ENCODE measurements at places on chromosomes 4 and X. TPM values are rescaled to one million over a fixed set of nuclear protein-coding genes. Genes with fewer than 3 reads are reported as not detected.

DNA sequence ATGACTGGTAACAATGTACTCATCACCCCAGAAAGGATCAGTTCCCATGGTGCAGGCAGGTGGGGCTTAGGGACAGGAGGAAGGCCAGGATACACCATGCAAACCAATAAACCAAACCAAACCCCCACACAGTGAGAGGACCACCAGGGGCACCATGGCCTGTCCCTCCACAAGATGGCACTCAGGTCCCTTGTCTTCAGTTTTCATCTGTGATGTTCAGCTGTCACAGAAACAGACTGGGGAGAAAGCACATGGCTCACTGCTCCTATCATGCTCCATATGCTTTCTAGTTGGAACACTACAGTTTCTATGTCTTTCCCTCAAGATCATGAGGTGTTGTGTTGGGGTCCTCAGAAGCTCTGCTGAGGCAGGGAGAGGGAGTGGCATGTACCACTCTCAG is 10.1 kb downstream of the HS3ST1 start:
- no peak for DNase-seq

DNA sequence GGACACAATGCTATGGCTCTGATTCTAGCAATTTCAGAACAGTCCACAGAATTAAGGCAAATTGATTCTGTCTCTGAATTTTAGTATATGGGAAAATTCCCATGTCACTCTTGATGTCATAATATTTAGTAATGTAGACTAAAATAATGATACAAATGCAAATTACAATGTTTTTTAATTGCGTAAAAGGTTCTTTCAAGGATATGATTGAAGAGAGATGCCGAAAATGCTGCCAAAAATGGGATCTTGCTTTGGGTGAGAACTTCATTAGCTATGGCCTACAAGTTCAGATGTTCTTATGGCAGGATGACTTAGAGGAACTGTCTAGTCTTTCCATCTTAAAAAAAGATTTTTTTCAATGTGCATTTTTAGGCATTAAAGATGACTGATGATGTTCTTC is 170.6 kb downstream of the TMA16 start:
- no peak for DNase-seq

DNA sequence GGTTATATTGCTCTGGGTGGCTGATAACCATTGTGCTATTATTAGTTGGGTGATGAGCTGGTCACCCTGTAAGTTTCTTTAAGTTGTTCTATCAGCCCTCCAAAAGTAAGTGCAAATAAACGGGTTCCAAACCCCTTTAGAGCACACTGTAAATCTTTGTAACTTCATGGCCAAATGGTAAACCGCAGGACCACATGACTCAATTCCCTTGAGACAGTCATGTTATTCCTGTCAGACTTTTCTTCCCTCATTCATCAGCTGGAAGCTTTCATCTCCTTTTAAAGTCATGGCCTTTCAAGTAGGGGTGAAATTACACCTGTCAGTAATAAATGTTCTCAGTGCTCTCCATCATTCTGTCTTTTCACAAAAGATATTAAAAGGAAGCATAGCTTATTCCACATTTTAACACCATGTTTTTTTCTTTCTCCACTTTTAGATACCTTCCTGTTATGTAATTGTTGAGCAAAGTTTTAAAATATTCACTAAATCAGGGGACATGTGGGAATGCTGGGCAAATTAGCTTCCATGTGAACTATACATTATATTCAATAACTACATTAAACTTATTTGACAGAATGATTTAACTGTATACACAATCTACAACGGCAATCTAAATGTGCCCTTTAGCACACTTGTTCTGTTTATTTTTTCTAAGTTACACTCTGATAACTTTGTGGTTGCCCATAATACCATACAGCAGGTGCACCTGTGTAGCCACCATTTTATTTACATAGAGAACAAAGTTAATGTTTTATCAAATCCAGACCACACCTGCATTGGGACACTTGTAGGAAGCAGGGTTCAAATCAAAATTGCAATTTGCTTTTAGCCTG is 275.5 kb downstream of the CFAP299 start:
- DNase-seq: no peak

EDNRA gene
- 5.2 TPM for total RNA-seq

GRCh38 chrX:13742397-13743176 is 8.0 kb downstream of the OFD1 start:
- no peak for DNase-seq

SORBS2 gene
- 132 TPM for total RNA-seq

SOX3 gene
- total RNA-seq: not detected

AKAP4 gene
- not detected for total RNA-seq

AMOT gene
- total RNA-seq: 39.2 TPM

GRCh38 chrX:8139716-8140115 is 31.4 kb downstream of the VCX2 start:
- DNase-seq: no peak

GRCh38 chr4:57110640-57111511 is 691 bp upstream of the IGFBP7 start:
- DNase-seq: no peak

DNA sequence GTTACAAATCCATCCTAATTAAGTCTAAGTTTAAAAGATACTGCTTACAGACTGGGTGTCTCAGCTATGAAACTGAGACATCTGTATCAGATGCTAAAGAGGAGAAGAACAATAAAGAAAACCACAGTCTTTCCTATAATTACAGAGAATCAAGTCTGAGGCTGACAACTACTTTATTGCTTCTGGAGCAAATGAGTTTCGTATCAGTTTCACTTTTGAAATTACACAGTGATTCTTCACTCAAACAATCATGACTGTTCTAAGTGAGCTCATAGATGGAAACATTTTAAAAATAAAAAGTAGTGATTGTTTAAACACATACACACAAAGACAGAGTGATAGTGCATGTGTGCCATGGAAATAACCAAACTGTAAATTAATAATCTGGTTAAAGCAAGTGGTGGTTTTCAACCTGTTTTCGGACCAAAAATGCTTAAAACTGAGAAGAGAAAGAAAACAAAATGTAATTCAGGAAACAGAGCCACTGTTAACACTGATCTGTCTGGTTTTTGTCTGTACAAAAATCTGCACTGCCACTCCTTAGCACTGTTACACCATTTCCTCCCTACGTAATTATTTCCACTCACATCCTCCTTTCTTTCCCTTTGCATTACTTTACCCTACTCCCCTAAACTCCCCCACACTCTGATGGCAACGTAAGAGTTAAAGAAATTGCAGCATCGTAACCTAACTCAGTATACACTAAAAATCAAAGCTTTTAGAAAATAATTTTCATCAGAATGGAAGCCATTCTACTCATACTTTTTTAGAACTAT is 12.5 kb downstream of the RFC1 start:
- no peak for DNase-seq

DNA sequence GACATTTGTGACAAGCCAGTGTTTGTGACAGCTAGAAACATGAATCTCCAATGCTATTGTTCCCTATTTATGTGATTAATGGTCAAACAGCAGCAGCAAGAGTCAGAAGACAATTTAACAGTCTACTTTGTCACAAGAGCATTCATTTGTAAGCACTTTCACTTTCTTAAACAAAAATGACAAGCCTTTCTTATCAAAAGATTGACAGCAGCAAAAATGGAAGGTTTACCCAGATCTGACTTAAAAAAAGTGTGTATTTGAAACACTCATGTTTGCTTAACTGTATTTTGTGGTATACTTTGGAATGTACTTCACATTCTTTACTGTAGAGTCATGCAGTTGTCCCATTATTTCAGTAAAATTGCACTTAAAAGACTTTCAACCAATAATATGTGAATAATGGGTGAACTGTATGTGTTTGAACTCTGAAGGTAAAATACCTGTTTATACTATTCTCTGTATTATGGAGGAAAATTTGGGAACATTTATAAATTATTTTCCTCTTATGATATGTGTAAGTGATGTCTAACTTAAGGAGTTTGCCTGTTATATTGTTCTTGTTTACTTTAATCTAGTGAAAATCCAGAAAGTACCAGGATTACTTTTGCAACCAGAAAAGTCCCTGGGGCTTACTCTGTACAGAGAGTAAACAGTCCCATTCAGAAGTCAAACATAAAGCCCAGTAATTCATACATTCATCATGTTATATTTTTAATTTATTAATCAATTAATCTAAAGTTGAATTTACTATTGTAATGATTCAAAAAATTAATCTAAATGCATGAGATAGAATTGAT is 314.9 kb upstream of the TRAM1L1 start:
- DNase-seq: no peak

GRCh38 chrX:129490330-129490729 is 33.0 kb downstream of the SMARCA1 start:
- no peak for DNase-seq

GRCh38 chr4:152485726-152486276 is 50.1 kb downstream of the FBXW7 start:
- DNase-seq: no peak

JADE1 gene
- 51.2 TPM for total RNA-seq

GRCh38 chrX:150753357-150753756 is 60.2 kb downstream of the MTMR1 start:
- no peak for DNase-seq

XIAP gene
- total RNA-seq: 47.6 TPM

GRCh38 chr4:118989098-118990080 is 100.7 kb downstream of the SYNPO2 start:
- DNase-seq: no peak

- DNase-seq: no peak
Measured at GRCh38 chrX:114272096-114272686, 311.7 kb upstream of the HTR2C start.

DNA sequence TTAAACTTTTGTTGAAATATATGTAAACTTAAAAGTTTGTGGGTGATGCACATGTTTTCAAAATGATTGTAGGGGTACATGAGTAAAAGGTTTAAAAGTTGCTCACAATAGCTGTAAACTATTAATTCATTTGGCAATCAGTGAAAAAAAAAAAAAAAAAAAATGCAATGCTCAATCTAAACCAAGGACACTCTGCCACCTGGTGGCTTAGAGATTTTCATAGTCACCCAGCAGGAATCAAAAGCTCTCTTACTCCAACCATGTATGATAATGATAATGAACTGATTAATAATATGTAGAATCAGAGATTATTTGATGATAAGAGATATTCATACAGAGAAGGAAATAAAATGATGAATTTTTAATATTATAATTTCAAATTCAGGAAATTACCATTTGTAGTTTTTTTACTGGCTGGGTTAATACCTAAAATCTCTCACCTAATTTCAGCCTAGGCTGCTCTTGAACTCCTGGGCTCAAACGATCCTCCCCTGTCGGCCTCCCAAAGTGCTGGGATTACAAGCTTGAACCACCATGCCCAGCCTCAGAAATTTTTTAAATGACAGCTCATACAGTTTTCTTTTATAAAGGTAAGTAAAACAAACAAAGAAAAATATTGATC is 46.9 kb upstream of the SLC25A4 start:
- no peak for DNase-seq

BTK gene
- 7.9 TPM for total RNA-seq

GRCh38 chrX:40988100-40988499 is 97.1 kb upstream of the USP9X start:
- DNase-seq: no peak

- DNase-seq: no peak
Measured at GRCh38 chr4:24172406-24172805, 282.6 kb upstream of the PPARGC1A start.

GRCh38 chr4:7705062-7705461 is 234.6 kb downstream of the AFAP1 start:
- no peak for DNase-seq

SPIN2B gene
- total RNA-seq: 10.6 TPM

GPC3 gene
- 99.2 TPM for total RNA-seq

DNA sequence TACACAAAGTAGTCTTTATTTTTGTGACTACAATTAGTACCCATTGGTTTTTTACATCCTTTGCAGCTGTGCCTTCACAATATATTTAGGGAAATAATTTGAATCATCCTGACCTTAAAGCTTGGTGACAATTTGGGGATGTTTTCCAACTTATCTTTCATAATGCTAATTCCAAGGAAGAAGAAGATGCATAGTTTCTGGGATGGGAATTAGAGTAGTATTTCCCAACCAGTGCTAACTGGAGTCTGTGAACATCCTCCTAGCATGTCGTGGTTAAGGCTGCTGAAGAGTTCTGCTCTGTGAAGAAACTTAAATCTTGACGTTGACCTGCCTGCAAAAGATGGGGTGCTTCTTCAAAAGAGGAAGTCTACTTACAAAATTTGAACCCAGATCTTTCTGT is 173.5 kb downstream of the ANK2 start:
- DNase-seq: no peak

GRCh38 chrX:51336584-51336983 is 4.0 kb downstream of the NUDT10 start:
- no peak for DNase-seq

- DNase-seq: no peak
Measured at GRCh38 chr4:89829470-89830138, 7.4 kb downstream of the SNCA start.

NEUROG2 gene
- 0.33 TPM for total RNA-seq

GRCh38 chrX:85391185-85391877 is 11.9 kb upstream of the POF1B start:
- DNase-seq: no peak

DNA sequence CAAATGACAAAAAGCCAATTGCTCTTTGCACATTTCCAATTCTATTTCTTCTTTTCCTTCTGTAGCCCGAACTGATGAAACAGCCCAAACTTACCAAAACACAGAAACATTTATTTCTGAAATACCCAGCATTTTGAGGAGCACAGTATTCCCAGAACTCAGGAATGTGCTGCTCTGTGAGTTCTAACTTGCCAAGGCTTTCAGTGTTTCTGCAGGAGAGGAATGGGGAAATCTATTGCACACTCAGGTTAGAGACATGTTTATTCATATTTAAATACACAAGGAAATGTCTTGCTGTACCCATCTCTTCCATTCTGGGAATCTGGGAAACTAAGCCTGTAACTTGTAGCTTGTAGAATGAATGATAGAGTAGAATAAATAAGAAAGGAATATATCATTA is 10.7 kb downstream of the TMPRSS11D start:
- no peak for DNase-seq

PROM1 gene
- 106 TPM for total RNA-seq

GRCh38 chr4:88219099-88219498 is 60.7 kb upstream of the ABCG2 start:
- DNase-seq: no peak

GRCh38 chr4:150986085-150986484 is 29.0 kb downstream of the LRBA start:
- no peak for DNase-seq

DNA sequence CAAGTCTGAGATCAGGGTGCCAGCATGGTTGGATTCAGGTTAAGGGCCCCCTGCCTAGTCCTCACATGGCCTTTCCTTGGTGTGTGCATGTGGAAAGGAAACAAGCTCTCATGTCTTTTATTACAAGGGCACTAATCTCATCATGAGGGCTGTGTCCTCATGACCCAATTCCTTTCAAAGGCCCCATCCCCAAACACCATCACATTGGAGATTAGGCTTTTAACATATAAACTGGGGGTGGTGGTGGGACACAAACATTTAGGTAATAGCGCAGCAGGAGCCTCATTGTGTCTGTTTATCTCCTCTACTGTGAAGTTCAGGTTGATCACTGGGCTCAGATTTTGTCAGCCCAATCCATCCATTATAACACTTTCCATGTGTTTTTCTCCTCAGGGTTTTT is 41.0 kb downstream of the BEX3 start:
- no peak for DNase-seq

DNA sequence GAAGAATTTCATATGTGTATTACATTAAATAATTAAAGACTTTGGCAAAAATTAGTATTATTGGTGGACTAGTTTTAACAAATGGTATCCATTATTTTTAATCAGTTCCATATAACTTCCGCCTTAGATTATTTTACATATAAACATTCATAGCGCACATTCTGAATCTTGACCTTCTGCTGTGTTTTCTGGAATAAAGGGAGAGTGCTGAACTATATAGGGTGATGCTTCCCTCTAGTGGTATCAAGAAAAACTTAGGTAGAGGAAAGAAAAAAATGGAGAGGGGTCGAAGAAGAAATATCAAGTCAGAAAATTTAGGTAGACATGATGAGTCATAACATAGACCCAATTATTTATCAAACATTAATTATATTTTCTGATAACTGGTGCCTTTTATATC is 155.6 kb upstream of the PACRGL start:
- no peak for DNase-seq

Data from breast epithelium (tissue), 4 donors.